Body of pancreas (tissue), 4 donors: ENCODE measurements at places on chromosomes 7 and 10.

GRCh38 chr10:9222917-9223316, 1168.4 kb downstream of the GATA3 start:
- no peak for DNase-seq

- no peak for DNase-seq
Measured at GRCh38 chr10:70192326-70192968, 22.1 kb upstream of the SAR1A start.

DNA sequence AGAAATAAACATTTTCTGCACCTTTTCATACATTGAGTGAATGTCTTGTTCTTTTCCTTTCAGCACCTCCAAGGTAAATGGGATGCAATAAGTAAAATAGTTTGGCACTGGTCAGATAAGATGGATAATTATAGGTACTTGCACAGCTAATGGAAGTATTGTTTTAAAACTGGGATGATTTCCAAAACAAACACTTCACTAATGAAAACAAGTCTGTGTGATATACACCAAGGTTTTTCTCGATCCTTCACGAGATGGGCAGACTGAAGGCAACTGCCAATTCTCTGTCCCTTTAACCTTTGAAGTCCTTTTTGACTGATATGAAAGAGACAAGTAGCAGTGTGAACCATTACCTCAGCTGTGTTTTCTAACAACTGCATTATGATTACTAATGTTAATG, 423.8 kb downstream of the GFRA1 start:
- no peak for DNase-seq

- no peak for DNase-seq
Measured at GRCh38 chr7:37394158-37394557, 54.5 kb downstream of the ELMO1 start.

- DNase-seq = no peak
Measured at GRCh38 chr10:42955493-42955889, 121.4 kb upstream of the RET start.

DNA sequence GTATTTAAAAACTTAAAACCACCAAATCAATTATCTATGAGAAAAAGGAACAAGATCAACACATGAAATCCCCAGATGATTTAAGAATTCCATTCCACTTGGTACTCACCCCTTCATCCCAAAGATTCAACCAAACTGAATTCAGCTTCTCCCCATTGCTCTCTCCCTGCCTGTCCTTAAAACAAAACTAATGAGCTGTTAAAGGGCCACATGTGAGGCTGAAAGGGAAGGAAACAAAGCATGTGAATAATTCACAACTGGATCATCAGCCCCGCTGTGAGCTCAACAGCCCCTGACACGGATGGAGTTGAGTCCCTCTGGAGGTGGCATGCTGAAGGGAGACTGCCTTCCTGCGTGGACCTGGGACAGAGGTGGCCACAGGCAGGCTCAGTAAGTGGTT, 32.9 kb downstream of the VOPP1 start:
- no peak for DNase-seq

DNA sequence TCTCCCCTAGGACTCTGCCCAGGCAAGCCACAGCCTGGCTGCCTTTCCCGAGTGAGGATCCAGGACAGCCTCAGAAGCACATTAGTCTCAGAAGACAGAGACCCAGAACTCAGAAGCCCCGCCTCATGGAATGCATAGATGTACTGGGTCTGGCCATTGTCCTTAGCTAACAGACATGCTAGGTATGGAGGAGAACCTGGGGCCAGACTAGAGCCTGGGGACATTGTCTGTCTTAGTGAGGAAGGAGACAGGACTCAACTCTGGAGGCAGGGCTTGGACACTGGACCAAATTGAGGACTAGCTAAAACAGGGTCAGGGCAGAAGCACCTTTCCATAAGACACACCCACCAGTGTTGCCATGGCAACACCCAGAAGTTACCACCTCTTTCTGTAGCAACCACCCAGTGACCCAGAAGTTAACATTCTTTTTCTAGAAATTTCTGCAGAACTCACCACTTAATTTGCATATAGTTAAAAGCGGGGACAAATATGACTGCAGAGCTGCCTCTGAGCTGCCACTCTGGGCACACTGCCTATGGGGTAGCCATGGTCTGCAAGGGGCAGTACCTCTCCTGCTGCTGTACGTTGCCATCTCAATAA, 27.5 kb downstream of the TLX1 start:
- DNase-seq = no peak

- DNase-seq = no peak
Measured at GRCh38 chr10:3103646-3104045, 36.3 kb downstream of the PFKP start.

- no peak for DNase-seq
Measured at GRCh38 chr10:52525761-52526160, 211.7 kb downstream of the DKK1 start.

GRCh38 chr10:105952153-105952552, 1212.4 kb downstream of the SORCS1 start:
- DNase-seq = peak; percentile 38

DNA sequence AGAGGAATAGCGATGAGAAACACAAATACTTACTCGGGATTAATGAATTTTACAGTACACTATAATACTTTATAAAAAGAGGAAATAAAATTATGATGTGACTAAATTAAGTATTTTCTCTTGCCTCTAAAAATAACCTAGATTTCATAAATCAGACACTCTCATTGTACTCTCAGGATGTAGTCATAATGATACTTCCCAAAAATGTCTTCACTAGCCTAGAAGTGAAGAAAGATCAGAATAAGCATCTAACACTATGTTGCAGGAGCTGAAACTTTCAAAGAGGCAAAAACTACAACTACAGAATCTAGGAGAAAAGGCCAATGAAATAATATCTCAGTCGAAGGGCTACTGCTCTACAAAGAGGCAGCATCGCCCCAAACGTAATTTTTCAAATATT, 49.4 kb downstream of the DNAJC1 start:
- no peak for DNase-seq

- DNase-seq = peak; percentile 20
Measured at GRCh38 chr7:122305475-122306319, 1.1 kb upstream of the FEZF1 start.

- DNase-seq = no peak
Measured at GRCh38 chr10:80769700-80770160, 232.0 kb downstream of the SH2D4B start.

- DNase-seq = no peak
Measured at GRCh38 chr10:77687621-77688020, 50.0 kb upstream of the KCNMA1 start.

GRCh38 chr7:5582532-5582935, 158.9 kb upstream of the TNRC18 start:
- DNase-seq = no peak

DNA sequence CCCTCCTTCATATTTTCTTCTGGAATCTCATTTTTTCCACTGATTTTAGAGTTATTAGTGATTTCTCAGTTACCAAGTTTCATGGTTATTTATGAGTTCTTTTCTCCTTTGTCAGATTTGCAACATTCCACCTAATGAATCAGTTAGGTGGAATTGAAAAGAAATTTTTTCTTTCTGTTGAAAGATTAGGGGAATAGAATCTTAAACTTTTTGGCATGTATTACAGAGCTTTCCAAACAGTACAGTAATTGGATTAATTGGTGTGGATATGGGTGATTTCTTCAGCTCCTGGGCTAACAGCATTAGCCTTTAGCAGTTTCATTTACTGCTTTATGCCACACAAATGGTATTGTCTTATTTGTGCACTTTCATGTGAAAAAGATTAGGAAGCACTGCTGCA, 17.0 kb downstream of the STAM start:
- no peak for DNase-seq

DNA sequence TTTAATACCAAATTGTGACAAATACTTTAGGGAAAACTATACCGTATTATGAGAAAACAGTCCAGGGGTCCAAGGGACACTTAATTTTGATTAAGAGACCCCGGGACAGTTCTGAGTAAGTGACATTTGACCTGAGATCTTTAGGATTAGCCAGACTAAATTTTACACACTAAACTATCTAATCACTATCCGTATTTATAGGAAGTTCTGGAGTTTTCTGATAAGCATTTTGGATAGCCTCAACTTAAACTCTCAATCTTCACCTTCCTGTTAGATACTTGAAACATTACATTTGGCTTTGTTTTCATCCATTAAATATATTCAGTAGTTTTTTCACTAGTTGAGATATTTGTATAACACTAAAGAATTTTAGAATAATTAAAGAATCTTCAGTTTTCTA, 5.4 kb downstream of the PIK3CG start:
- DNase-seq = no peak

GRCh38 chr7:74334030-74334429, 44.8 kb downstream of the CLIP2 start:
- DNase-seq = no peak

GRCh38 chr10:127579640-127580039, 30.5 kb downstream of the NPS start:
- DNase-seq = no peak
